ENCODE measurements at places on chromosomes 1 and 21. TPM values are rescaled to one million over a fixed set of nuclear protein-coding genes. Genes with fewer than 3 reads are reported as not detected.

BCL2L15 gene
- polyA plus RNA-seq, result not detected

DSTYK gene
- polyA plus RNA-seq, result 9.5 TPM

C1orf210 gene
- not detected for polyA plus RNA-seq

APOBEC4 gene
- not detected for polyA plus RNA-seq

CMPK1 gene
- 147 TPM for polyA plus RNA-seq

AMY1A gene
- not detected for polyA plus RNA-seq

LGR6 gene
- polyA plus RNA-seq, result 0.22 TPM

FGR gene
- polyA plus RNA-seq, result 0.72 TPM

B3GALT5 gene
- not detected for polyA plus RNA-seq

GSTM2 gene
- polyA plus RNA-seq, result 72.2 TPM

FCMR gene
- polyA plus RNA-seq, result 803 TPM

CYP4Z1 gene
- not detected for polyA plus RNA-seq

TIMM17A gene
- 25.5 TPM for polyA plus RNA-seq

PRMT6 gene
- polyA plus RNA-seq, result 23.6 TPM

DENND2C gene
- 0.28 TPM for polyA plus RNA-seq

FCAMR gene
- polyA plus RNA-seq, result not detected

ZYG11A gene
- polyA plus RNA-seq, result not detected

SELP gene
- 0.39 TPM for polyA plus RNA-seq

SLAMF9 gene
- polyA plus RNA-seq, result not detected

KCNAB2 gene
- polyA plus RNA-seq, result 16.8 TPM

DCLRE1B gene
- 6.8 TPM for polyA plus RNA-seq

VAV3 gene
- polyA plus RNA-seq, result 2.1 TPM

KRTAP13-1 gene
- not detected for polyA plus RNA-seq

CAPZA1 gene
- polyA plus RNA-seq, result 135 TPM

Data from naive thymus-derived CD4-positive, alpha-beta T cell (primary cell).